Activated CD8-positive, alpha-beta memory T cell treated with anti-CD3 and anti-CD28 coated beads for 1 hour (primary cell): ENCODE measurements at places on chromosomes 7 and 10.

- no peak for DNase-seq
These were observed 106.8 kb downstream of the GALNT17 start for GRCh38 chr7:71238581-71239295.

DNA sequence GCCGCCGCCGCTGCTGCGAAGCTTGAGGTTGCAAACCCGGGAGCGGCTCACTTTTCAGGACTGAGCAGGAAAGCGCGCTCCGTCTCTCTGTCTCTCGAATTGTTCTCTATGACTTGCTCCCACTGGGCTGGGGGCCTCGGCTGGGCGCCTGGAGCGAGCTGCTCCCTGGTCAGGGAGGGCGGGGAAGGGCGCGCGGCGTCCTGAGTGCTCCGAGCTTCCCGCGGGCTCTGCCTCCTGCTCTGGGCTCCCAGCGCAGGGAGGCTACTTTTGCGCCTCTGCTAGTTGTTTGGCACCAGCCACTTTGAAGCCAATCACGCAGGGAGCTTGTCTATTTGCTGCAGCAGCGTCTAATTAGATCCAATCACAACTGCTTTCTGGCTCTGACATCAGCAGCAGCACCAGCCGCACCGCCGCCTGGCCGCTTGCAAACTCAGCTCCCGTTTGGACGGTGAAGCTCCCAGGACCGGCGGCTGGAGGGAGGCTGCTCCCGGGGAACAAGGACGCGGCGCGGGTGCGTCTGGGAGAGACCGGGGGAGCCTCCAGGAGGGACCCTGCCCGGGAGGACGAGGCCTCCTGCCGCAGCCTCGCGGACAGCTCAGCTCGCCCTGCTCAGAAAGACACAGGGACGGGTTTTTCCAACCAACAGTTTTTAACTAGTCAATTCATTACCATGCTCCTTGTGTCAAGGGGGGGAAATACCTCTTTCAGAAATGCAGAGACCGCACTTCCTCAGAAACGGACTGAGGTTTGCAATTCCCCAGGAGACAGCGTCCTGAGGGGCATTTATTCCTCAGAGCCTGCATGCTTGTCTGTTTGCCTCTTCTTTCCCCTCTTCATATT lies at the start of gene ADARB2:
ADARB2 (minus strand) TSS at position 304 of the 840 bp plus-strand sequence.
- no peak for DNase-seq

GRCh38 chr7:44964384-44964830 lies 14.4 kb downstream of the MYO1G start:
- no peak for DNase-seq

- no peak for DNase-seq
These were observed 51.2 kb upstream of the SORCS3 start for GRCh38 chr10:104589871-104590270.

DNA sequence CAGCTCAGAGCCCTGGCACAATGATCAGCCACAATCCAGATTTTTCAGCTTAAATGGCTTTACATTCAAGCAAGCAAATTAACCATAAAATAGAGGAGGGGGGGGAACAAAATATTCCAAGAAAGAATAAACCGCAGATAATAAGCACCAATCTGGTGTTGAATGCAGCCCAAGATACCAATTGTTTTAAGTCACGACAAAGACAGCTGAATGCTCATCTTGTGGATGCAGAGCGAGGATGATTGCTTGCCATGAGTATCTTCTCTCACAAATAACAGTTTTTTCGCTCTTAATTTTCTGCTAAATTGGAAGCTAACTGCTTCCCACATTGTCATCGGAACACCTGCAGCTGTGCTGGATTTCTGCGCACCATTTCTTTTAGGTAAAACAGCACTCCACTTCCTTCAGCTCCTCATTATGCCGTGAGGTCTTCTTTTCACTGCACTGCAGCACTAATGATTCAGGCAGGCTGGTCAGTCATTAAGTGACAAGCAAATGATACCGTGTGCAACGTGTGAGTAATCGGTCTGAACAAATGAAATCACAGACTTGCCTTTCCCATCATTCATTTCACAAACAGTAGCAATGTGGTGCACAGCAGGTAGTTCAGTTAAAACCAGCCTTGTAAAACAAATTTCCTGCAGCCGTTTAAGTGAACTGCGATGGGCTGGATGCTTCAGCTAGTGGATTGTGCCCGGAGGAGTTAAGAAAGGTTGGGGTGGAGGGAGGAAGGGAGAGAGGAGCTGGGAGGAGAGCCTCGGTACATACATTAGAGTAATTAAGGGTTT lies 106.4 kb upstream of the CDCA7L start:
- DNase-seq, result no peak

DNA sequence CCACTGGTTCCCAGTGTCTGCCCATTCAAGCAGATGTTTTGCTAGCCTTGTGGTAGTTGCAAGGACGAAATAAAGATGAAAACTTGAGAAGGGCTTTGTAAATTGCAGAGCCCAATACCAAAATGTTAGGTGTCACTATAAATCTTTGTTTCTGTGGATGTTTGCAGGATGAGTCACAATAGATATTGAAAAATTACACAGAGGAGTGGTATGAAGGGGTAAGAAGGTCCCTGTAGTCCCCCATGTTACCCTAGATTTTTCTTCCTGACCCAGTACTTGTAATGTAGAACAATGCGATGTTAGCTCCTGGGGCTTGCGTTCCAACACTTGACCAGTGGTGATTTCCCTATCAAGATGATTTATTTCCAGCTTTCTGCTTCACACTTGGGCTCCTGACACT lies 102.6 kb upstream of the LYZL1 start:
- no peak for DNase-seq

DNA sequence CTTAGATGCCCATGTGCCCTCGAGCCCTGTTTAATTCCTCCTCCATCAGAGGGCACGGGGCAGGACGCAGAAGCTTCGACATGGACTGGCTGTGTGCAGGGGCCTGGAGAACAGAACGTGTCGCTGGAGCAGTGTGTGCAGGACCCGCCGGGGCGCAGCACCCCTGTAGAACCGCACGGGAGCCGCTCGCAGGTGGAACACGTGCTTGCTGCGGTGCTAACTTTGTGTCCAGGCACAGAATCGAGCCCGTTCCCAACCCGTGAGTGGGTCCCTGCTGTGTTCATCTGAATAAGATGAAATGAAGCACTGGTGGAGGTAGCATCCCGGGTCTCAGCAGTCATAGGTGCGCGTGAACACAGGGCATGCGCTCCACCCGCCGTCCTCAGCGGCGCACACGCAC lies 116.9 kb downstream of the WDR37 start:
- DNase-seq, result no peak

DNA sequence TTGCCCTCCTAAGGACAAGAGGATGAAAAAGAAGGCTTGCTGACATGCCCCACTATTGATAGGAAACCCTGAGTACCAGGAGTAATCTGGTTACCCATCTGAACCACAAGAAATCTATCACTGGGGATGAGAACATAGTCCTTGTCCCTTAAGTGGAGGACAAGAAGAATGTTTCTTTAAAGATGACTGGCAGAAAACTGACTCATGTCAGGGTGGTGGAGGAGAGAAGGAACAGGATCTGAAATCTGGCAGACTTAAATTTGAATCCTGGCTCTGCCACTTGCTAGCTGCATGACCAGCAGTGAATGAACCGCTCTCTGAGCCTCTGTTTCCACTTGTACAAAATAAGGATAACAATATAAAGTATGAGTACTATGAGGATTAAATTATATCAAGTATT lies 38.9 kb upstream of the XPNPEP1 start:
- DNase-seq, result no peak

DNA sequence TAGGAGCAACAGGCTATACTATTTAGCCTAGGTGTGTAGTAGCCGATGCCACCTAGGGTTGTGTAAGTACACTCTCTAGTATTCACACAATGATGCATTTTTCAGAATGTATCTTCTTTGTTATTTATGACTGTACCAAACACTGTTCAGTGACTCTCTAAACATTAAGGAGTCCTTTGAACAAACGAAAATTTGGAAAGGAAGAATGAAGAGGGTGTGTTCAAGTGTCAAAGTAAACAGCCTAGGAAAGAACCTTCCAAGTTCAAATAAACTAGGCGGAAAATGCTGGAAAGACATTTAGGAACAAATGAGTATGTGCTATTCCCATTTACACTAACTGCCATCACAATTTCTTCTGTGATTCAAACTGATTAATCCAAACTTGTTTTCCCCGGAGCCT lies 142.4 kb downstream of the CHCHD3 start:
- no peak for DNase-seq

GRCh38 chr7:82714883-82715282 lies 271.3 kb upstream of the CACNA2D1 start:
- no peak for DNase-seq

DNA sequence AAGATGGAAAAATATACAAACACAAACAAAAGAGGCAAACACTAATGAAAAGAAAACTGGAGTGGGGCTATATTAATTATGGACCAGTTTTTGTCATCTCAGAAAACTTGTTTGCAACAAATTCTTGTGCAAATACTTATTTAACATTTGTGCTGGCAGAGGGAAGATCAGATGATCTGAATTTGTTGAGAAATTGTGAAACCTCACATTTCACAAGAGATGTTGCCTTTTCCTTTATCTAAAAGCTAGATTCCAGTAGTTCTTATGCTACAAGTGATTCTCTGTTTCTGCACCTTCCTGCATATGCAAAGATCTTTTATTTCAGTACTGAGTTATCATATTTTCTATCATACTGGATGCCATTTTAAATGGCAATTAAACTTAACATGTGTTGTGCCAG lies 320.7 kb downstream of the SUGCT start:
- no peak for DNase-seq

- no peak for DNase-seq
These were observed 147.4 kb upstream of the TEX47 start for GRCh38 chr7:88942815-88943501.

- no peak for DNase-seq
These were observed 14.2 kb downstream of the MTURN start for GRCh38 chr7:30148951-30149459.

- DNase-seq, result no peak
These were observed 228.8 kb upstream of the TMEM229A start for GRCh38 chr7:124261710-124262109.

DNA sequence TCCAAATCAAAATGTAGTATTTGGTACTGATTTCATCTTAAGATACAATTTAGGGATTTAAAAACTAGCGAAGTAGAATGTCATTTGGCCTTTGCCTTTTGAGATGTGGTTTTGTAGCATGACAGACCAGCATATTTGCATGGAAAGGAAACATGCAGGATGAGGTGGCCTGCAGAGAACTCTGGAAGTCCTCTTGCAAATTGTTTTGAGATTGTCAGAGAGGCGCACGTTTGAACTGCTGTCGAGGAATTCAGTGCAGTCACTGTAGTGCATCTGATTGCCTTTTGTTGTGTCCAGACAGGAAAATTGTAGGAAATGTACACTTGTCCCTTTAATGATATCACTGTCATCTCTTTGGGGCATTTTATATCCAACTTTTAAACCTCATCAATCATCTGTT lies 136.7 kb downstream of the CELF2 start:
- DNase-seq, result no peak

- DNase-seq, result no peak
These were observed 58.2 kb downstream of the YKT6 start for GRCh38 chr7:44258865-44259546.

DNA sequence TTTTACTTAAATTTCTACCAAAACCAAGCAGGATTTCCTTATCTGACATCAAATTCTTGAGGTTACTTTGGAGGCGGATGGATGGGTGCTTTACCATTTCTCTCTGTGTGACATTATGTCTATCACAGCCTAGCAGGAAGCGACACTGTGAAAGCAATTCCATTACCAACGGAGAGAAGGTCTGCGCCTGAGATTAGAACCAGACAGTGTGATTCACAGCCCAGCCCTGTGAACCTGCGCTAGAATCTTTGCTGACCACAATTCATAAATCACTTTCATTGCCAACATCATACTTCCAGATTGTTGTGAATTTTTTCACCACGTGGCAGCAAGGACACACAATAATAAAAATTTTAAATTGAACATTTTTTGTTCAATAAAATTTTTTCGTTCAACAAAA lies 126.5 kb downstream of the CUBN start:
- peak; percentile 65 for DNase-seq

- DNase-seq, result no peak
These were observed 29.4 kb upstream of the ECHDC3 start for GRCh38 chr10:11712744-11713143.

- DNase-seq, result no peak
These were observed 19.1 kb upstream of the GPAM start for GRCh38 chr10:112202561-112203241.

DNA sequence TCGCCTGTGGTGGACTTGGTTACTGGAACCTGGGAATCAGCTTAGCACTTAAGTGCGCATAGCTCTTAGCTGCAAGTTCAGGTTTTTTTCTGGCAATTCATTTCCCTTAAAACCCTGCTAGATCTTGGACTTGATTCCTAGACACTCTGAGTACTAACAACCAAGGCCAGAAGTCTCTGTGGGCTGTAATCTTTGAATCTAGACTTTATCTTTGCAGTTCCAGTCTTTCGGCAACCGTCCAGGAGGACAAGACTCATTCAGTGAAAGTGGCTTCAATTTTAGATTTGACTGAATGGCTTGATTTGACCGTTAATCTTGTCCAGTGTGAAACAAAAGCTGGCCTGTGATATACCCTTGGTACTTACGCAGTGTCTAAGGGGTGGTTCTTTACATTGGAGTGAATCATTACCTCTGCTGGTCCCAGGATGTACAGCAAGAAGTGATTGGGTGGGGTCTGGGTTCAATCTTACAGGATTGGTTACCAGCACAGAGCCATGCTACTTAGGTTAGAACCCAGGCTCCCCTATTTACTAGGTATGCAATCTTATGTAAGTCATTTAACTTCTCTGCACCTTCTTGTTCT lies 16.4 kb downstream of the PTTG1IP2 start:
- no peak for DNase-seq

DNA sequence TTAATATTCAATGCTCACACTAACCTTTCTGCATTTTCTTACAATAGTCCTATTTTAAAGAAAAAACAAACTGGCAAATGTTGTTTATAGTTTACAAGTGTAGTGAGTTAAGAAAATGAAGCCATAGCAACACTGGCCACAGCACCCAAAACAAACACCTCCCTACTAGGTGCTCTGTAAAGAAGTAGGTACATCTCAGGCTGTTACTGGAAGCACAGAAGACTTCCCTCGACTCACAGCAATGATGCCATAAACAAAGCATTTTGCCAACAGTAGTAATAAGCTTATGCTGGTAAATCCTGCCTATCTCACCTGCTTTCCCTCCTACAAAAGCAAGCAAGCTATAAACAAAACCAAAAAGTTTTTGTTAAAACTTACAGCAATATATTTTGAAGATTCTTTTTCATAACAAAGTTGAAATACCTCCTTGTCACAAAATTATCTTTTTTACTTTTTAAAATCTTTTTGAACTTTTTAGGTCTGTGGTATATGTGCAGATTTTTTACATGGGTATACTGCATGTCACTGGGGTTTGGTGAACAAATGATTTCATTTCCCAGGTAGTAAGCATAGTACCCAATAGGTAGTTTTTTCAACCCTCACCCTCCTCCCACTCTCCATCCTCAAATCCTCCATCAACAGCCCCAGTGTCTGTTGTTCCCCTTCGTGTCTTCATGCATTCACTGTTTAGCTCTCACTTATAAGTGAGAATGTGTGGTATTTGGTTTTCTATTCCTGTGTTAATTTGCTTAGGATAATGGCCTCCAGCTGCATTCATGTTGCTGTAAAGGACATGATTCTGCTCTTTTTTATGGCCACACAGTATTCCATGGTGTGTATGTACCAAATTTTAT lies 28.4 kb downstream of the COA1 start:
- DNase-seq, result no peak

- DNase-seq, result no peak
These were observed 32.4 kb upstream of the BICC1 start for GRCh38 chr10:58480321-58480720.
